ENCODE measurements at places on chromosomes 3 and 15.

DNA sequence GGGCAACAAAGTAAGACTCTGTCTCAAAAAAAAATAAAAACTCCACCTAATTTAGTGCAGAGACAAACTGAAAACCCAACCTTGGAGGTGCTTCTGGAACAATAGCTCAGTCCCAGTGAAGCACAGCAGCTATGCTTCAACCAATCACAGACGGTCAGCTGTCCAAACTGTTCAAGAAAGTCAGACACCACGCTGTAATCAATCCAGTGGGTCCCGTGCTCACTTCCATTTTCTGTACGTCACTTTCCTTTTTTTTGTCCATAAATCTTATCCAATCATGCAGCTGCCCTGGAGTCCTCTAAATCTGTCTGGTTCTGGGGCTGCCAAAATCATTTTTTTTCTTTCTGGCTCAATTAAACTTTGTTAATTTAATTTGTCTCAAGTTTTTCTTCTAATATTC, 93.6 kb upstream of the FAM174B start:
- DNase-seq, result no peak

- no peak for DNase-seq
These were observed 388.0 kb upstream of the LMCD1 start for GRCh38 chr3:8113626-8114025.

DNA sequence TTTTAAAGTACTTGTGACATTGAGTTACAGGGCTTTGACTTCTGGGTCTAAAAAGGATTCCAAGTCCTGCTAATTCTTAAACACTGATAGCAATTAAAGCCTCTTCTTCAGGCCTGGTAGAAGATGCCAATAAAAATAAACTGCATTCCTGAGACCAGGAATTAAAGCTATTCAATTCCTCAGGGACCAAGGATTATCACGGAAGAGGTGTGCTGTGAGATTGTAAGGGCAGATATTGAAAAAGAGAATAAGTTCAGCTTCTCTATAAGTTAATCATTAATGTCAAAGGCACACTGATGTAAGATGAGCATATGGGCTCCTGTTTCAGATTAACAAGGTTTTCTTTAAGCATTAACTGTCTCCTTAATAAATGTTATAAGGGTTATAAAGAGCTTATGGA, 611.3 kb downstream of the SI start:
- peak; percentile 30 for DNase-seq

GRCh38 chr15:61682891-61683735, 377.1 kb downstream of the VPS13C start:
- DNase-seq, result no peak

GRCh38 chr3:171758109-171758508, 52.2 kb downstream of the PLD1 start:
- DNase-seq, result no peak

DNA sequence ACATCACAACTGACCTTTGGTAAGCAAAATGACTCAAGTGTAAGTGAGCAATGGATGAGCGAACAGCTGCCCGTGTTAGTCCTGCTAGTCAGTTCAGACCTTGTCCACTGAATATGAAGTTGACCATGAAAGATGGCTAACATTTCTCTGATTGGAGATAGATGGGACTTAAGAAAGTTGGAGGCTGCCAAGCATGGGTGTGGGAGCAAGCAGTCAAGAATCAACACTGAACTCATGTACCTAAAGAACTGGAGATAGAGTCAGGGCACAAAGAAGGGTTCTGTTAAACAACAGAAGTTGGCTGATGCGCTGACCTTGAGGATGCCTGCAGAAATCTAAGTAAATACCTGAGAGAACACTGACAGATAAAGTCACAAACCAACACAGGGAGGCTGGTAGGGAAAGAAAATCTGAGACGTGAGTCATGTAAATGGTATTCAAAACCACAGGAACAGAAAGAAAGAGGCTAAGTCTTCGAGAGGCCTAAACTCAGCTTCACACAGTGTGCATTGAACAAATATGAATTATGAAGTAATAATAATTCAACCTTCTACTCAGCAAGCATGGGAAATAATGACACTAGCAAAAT, 30.7 kb upstream of the ANPEP start:
- DNase-seq, result no peak

DNA sequence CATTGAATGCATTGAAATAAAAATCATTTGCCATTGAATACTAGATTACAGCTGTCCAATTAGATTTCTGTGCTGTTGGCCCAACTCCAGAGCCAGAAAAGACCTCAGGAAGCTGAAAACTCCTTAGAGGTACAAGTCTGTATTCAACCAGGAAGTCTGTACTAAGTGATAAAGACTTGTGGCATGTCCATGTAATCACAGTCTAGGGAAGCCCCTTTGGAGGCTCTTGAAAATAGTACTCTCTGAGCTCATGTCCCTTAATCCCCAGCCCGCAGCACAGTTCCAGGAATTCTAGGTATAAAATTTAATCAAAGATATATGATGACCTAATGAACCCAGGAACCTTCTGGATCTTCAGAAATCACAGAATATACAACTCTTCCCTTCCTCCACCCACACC, 279.4 kb downstream of the RSL24D1 start:
- no peak for DNase-seq

DNA sequence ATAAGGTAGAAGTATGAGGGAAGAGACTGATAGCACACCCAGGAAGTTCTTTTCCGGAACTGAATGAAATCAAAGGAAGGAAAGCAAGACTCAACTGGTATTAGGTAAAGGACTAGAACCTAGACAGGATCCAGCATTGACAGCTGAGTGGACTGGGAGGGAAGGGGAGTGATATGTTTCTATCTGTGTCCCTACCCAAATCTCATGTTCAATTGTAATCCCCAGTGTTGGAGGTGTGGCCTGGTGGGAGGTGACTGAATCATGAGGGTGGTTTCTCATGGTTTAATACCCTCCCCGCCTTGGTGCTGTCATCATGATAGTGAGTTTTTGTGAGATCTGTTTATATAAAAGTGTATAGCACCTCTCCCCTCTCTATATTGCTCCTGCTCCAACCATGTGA, 415.9 kb upstream of the KCNMB2 start:
- DNase-seq, result no peak

- DNase-seq, result peak; percentile 18
These were observed 22.1 kb upstream of the PRR23E start for GRCh38 chr3:127170814-127171213.

DNA sequence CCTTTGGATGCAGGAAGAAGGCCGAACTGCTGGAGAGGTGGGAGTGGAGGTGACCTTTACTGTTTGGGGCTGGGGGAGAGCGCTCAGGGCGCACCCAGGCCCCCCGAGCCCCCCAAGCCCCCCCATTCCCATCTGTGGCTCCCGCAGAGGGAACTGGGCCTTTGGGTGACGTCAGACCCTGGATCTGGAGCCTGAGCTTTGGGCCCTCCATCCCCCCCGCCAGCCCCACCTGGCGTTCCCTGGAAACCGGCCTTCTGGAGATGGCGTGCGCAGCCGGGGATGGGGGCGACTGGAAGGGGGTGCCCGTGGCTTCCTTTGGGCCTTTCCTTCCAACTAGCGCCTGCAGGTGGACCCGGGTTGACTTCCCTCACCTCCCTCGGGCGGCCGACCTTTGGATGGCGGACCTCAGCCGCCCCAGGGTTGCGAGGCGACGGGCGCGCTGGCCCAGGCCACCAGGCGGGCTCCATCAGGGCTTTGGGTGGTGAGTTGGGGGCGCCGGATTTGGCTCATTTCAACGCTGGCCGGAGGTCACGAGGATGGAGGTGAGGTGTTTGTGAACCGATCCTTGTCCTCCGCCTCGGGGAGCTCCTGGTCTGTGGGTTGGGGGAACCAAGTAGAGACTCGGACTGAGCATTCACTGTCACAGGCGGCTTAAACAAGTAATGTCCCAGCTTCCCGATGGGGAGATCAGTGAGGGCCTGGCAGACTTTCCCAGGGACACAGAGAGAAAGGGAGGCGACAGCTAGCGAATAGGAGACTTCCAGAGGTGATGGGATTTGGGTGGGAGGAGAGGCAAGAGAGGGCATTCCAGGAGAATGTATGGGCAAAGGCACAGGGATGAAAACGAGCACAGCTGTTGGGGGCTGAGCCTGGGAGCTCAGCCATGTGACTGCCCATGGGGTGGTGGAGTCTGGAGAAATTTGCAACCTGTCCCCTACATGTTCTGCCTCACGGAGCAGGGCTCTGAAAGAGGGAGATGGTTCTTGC, 709 bp downstream of the SCAMP5 start:
- DNase-seq, result peak; percentile 79

GRCh38 chr15:100572362-100572983, 29.5 kb downstream of the LINS1 start:
- DNase-seq, result no peak

Data from D341Med (cell line).